ENCODE measurements at places on chromosomes 6 and 20. TPM values are rescaled to one million over a fixed set of nuclear protein-coding genes. Genes with fewer than 3 reads are reported as not detected.

Gene RBM24
- total RNA-seq: 0.29 TPM

Gene PNLDC1
- total RNA-seq: not detected

Gene TFAP2D
- not detected for total RNA-seq

Gene LY6G6D
- total RNA-seq: not detected

Gene TTK
- total RNA-seq: 38.5 TPM

Gene TRAPPC3L
- 0.15 TPM for total RNA-seq

Gene RNF182
- total RNA-seq: 3.8 TPM

Gene OLIG3
- not detected for total RNA-seq

Gene HLA-DQB1
- total RNA-seq: not detected

Gene DACT2
- total RNA-seq: not detected

Gene CST1
- total RNA-seq: 0.50 TPM

Gene TGM2
- total RNA-seq: 109 TPM

Gene SCRT2
- not detected for total RNA-seq

Gene SLCO4A1
- 1.3 TPM for total RNA-seq

Gene PPP1R16B
- total RNA-seq: under 0.01 TPM

Gene DNMT3B
- total RNA-seq: 3.8 TPM

Gene LRP11
- 125 TPM for total RNA-seq

Gene OR2H1
- not detected for total RNA-seq

Gene DEFB132
- not detected for total RNA-seq

Gene DCBLD1
- 27.6 TPM for total RNA-seq

Gene MUC21
- total RNA-seq: not detected

Gene SLC26A8
- 0.87 TPM for total RNA-seq

Gene IMPG1
- total RNA-seq: not detected

Gene LAMP5
- total RNA-seq: 0.15 TPM

Gene SPDEF
- not detected for total RNA-seq

Gene NRSN1
- not detected for total RNA-seq

Gene SCAF8
- 37.2 TPM for total RNA-seq

Gene KIF6
- total RNA-seq: 0.44 TPM

Gene WFDC12
- not detected for total RNA-seq

Gene C4A
- 4.1 TPM for total RNA-seq

Gene FOXC1
- total RNA-seq: 7.6 TPM

Gene PDYN
- total RNA-seq: not detected

Gene COX4I2
- not detected for total RNA-seq

Data from smooth muscle cell of trachea (primary cell).